ENCODE measurements at places on chromosomes 7 and 10.

DNA sequence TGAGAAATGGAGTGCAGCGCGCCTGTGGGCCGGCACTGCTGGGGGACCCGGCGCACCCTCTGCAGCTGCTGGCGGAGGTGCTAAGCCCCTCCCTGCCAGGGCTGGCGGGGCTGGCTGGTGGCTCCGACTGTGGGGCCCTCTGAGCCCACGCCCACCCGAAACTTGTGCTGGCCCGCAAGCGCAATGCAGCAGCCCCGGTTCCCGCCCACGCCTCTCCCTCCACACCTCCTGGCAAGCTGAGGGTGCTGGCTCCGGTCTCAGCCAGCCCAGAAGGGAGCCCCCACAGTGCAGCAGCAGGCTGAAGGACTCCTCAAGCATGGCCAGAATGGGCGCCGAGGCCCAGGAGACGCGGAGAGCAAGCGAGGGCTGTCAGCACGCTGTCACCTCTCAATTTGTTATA lies 1063.0 kb upstream of the AUTS2 start:
- DNase-seq: no peak

DNA sequence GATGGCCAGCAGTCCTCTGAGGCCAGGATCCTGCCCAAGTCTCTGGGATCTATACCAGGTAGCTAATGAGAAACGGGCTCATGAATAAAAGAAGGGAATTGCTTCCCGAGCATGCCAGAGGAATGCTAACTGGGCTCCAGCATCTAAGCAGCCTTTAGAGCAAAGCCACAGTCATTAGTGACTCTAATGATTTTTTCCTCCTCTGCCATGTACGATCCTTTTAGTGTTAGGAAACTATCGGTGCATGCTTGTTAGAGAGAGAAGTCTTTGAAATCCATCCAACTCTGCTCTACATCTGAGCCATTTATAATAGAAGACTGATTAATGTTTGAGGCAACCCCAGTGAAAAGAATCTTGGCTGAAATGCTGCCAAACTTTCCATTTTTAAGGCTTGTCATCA lies 124.9 kb upstream of the TCERG1L start:
- DNase-seq: no peak

GRCh38 chr7:93949423-93949822 lies 27.9 kb downstream of the GNG11 start:
- DNase-seq: no peak

DNA sequence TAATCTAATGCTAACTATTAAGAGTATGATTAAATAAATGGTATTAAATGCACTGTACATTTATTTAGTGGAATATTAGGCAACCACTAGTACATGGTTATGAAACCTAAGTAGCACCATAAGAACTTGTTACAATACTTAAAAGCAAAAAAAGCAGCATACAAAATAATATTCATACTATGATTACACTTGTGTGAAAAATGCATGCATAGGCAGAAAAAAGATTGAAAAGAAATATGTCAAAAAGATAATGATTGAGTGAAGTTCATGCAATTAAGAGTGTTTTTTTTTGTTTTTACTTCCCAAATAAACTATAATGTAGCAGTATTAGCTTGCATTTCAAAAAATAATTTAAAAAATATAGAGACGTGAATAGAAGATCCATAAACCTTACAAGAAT lies 20.0 kb upstream of the SRI start:
- no peak for DNase-seq

- DNase-seq: peak; percentile 18
These were observed 18.3 kb upstream of the HBP1 start for GRCh38 chr7:107150375-107151073.

DNA sequence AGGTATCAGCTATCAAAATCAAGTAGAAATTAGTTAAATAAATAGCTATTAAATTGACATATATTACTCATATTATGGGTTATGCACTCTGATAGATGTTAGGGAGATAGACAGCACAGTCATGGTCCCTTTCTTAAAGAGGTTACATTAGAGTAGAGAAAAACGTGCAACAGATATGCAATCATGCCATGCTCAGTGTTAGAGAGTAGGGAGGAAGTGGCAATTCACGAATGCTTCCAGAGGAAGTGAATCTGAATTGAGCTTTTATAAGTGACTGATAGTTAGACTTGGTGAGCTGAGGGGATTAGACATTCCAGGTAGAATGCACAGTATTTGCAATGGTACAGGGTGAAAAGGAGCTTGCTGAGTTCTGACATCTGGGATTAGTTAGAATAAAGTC lies 349.8 kb downstream of the NXPH1 start:
- DNase-seq: no peak

- no peak for DNase-seq
These were observed 221.7 kb downstream of the DNAJB6 start for GRCh38 chr7:157558516-157558874.

DNA sequence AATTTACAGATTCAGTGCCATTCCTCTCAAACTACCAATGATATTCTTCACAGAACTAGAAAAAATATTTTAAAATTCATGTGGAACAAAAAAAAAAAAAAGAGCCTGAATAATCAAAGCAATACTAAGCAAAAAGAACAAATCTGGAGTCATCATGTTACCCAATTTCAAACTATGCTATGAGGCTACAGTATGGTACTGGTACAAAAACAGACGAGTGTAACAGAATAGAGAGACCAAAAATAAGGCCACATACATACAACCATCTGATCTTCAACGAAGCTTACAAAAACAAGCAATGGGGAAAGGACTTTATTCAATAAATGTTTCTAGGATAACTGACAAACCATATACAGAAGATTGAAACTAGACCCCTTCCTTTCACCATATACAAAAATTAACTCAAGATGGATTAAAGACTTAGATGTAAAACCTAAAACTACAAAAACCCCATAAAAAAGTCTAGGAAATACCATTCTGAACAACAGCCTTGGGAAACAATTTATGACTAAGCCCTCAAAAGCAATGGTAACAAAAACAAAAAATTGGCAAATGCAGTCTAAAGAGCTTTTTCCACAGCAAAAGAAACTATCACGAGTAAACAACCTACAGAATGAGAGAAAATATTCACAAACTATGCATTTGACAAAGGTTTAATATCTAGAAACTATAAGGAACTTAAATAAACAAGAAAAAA lies 207.7 kb downstream of the PTN start:
- no peak for DNase-seq

GRCh38 chr7:112159351-112159750 lies 46.8 kb downstream of the DOCK4 start:
- DNase-seq: no peak

- DNase-seq: peak; percentile 60
These were observed 3.1 kb downstream of the KLLN start for GRCh38 chr10:87860156-87860795.

- no peak for DNase-seq
These were observed 98.3 kb upstream of the SEC61G start for GRCh38 chr7:54857294-54857693.

GRCh38 chr10:118642228-118642627 lies 46.8 kb upstream of the PRLHR start:
- no peak for DNase-seq

GRCh38 chr7:75916259-75916658 lies 1.3 kb downstream of the POR start:
- DNase-seq: no peak

DNA sequence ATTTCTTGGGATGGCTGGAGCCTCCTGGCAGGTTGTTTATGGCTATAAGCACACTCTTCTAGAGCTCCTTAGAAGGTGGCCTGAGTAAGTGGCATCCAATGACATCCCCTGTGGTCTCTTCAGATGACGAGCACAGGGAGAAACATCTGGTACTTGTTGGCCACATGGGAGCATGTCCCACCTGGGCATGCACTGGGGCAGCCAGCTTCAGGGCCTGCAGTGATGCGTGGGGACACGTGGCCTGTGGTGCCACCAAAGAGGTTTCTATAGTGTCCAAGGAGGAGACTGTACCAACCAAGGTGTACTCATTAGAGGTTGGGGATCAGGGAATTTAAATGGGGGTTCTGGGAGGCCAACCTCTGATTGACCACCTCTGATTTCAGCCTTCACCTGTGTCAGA lies 125.5 kb downstream of the TRIL start:
- no peak for DNase-seq

DNA sequence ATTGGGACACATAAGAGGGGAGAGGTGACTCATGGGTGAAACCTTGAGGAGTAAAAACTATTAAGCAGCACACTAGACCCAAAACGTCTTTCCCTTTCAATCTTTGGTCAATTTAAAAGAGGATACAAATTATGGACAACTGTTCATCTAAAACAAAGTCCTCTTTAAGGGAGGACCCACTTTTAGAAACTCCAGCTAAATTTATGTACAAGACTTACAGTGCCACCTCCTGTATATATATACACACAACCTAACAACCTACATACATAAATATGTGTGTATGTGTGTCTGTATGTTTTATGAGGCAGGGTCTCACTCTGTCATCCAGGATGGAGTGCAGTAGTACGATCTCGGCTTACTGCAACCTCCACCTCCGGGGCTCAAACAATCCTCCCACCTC lies 18.1 kb upstream of the ZC3HAV1 start:
- DNase-seq: no peak

DNA sequence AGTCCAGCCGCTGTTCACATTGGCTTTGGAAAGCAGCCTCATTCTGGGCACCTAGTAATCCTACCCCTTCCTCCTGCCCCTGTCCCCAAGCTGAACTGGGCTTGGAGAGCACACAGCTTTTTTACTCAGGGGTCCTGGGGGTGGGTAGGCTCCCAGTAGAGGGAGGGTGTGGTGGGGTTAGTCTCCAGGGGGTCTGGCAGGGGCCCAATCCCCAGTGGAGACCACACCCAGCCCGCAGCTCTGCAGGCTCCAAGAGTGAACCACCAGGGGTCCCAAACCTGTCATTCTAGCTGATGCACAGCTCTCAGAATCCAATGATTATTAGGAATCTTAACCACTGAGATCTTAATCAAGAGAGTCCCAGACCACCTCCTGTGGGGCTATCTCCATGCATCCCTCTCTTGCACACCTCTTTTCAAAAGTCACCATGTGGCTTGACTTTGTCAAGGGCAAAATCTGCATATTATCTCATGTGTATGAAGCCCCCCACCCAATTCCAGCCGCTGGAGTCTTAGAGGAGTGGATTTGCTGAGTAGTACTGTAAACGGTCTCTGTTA lies 2.7 kb downstream of the HOXA11 start:
- no peak for DNase-seq

GRCh38 chr10:68099736-68100135 lies 9.6 kb upstream of the MYPN start:
- DNase-seq: no peak

DNA sequence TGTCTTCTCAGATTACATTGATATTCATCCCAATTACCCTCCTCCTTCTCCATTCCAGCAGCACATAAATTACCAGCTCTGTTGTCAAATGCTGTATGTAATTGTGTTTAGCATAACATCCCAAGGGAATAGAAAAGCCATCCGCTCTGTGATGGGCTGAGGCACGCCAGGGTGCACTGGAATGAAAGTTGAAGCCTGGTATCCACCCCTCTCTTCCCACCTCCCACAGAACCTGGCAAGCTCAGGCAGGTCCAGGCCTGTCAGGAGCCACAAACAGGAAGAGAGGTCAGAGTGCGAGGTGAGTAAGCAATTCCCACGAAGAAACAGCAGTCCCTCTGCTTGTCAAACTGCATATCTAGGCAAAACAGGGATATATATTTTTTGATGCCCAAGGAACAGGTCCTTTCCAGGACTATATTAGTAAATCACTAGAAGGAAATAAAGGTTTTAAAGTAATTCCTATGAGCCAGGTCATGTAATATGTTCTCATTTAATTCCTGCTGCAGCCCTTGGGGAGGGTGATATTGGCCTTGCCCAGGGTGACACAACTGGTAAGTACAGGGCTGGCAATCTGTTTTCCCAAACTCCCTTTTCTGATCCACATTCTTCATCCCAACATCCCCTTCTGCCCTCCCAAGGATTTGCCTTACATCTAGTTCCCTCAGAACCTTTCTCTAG lies 155.6 kb upstream of the GHITM start:
- no peak for DNase-seq

DNA sequence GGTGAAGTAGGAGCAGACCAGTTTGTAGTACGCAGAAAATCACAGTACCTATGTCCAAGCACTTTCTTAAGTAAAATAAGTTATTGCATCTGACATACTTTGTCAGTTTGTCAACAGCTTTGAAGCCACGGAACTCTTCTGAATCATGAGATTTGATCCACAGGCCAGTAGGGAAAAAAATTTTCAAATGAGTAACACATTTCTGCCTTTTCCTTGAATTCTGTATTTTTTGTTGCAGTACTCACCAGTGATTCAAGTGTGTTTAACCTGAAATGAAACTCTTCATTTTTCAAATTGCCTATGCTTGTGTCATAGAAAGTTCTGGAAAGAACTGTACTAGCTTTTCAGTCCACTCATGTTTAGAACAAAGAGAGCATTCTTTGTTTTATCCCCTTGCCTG lies 337.7 kb downstream of the GATA3 start:
- no peak for DNase-seq

DNA sequence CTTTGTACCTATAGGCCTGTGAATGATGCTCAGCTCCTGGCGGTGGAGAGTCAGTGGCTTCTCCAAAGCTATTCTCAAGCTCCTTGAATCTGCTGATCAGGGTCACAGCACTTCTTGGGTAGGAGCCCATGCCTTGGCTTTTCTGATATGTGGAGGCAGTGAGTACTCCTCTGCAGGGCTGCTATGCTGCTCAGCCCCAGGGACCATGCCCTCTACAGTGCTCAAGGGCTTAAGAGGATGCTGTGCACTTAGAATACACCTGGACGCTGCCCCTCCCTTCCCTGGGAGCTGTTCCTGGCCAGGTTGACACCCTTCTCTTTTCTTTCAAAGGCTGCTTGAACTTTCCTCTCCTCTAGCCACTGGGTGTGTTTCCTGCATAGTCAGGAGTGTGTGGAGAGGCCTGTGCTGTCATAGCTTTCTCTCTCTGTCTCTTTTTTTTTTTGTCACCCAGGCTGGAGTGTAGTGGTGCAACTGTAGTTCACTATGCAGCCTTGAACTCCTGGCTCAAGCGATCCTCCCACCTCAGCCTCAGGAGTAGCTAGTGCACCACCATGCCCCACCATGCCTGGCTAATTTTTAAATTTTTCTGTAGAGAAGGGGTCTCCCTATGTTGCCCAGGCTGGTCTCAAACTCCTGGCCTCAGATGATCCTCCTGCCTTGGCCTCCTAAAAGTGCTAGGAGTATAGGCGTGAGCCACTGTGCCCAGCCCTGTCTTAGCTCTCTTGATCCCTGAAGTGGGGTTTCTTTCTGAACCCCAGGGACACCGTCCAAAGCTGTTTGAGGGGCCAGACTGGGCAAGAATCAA lies 113.9 kb downstream of the KIF20B start:
- DNase-seq: no peak

DNA sequence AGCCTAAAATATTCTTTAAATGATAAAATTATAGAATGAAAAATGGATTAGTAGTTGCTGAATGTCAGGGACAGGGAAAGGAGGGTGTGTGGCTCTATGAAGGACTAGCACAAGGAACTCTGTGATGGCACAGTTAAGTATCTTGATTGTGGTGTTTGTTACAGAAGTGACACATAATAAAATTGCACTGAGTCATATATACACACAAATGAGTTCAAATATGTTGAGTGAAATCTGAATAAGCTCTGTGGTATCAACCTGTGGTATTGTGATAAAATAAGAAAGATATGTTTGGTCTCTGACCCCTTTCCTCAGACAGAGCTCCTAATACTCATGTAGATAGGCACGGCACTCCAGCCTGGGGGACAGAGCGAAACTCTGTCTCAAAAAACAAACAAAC lies 181.5 kb upstream of the TRIM24 start:
- DNase-seq: no peak

Measured in GM20000 (cell line).